ENCODE measurements at places on chromosomes 1 and 21. TPM values are rescaled to one million over a fixed set of nuclear protein-coding genes. Genes with fewer than 3 reads are reported as not detected.

The SEMA4A gene
- 12.1 TPM for total RNA-seq

The FAM167B gene
- total RNA-seq = 0.57 TPM

The REN gene
- total RNA-seq = not detected

The GPX7 gene
- 29.4 TPM for total RNA-seq

The ALX3 gene
- total RNA-seq = not detected

The B3GALT2 gene
- 0.05 TPM for total RNA-seq

The ADORA3 gene
- total RNA-seq = not detected

The PIGR gene
- 0.07 TPM for total RNA-seq

The SPRTN gene
- total RNA-seq = 18.0 TPM

The TPTE gene
- not detected for total RNA-seq

The HSD17B7 gene
- total RNA-seq = 26.7 TPM

The FNDC5 gene
- not detected for total RNA-seq
